Gastroesophageal sphincter (tissue), 4 donors: ENCODE measurements at places on chromosomes 2 and 18.

GRCh38 chr18:43049021-43049420 lies 66.5 kb downstream of the RIT2 start:
- no peaks in the 10 kb centered on the region for H3K36me3 ChIP-seq
- peak; percentile 69 for ATAC-seq
- no peak overlapping the region for H3K4me3 ChIP-seq
- H3K4me1 ChIP-seq = no peaks in the 10 kb centered on the region
- H3K27me3 ChIP-seq = no peaks in the 10 kb centered on the region

DNA sequence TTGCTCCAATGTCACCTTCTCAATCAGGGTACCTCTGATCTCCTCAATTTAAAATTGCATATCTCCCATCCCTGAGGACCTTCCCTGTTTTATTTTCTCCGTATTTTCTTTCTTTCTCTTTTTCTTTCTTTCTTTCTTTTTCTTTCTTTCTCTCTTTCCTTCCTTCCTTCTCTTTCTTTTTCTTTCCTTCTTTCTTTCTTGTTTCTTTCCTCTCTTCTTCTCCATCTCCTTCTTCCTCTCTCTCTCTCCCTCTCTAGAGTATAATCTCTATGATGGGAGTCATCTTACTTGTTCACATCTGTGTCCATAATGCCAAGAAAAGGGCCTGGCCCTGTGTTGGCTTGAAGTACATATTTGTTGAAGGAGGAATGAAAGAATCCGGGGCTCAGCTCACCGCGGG lies 21.3 kb upstream of the SIX2 start:
- H3K4me3 ChIP-seq = no peak overlapping the region
- no peak for ATAC-seq
- no peaks in the 10 kb centered on the region for H3K36me3 ChIP-seq
- no peaks in the 10 kb centered on the region for H3K4me1 ChIP-seq

- H3K36me3 ChIP-seq = peaks cover 8% of the 10 kb centered on the region
- no peaks in the 10 kb centered on the region for H3K27me3 ChIP-seq
- H3K27ac ChIP-seq = no peak overlapping the region
- H3K4me1 ChIP-seq = no peaks in the 10 kb centered on the region
- no peak for ATAC-seq
These were observed 114.2 kb downstream of the SPIRE1 start for GRCh38 chr18:12543697-12544096.

- H3K36me3 ChIP-seq = no peaks in the 10 kb centered on the region
- no peaks in the 10 kb centered on the region for H3K4me1 ChIP-seq
- no peak overlapping the region for H3K4me3 ChIP-seq
These were observed 164.2 kb downstream of the C1D start for GRCh38 chr2:67898595-67898994.

DNA sequence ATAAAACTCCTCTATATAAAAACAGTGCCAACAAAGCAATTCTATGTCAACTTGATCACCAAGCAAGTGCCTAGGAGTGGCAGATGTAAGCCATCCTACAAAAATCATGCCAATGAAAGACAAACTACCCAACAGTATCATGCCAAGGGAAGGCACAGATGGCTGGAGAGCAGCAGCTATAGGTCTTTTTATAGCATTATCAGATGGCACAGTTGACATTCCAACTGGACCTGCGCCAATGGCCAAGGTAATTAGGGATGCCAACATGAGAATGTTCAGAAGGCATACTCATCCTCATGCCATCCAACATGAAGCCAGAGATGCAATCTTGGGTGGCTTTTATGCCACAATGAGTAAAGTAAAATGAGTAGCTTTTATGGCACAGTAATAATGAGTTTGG lies 237.3 kb downstream of the OTX1 start:
- no peaks in the 10 kb centered on the region for H3K27me3 ChIP-seq
- ATAC-seq = no peak
- no peak overlapping the region for H3K4me3 ChIP-seq
- H3K4me1 ChIP-seq = no peaks in the 10 kb centered on the region
- H3K27ac ChIP-seq = no peak overlapping the region

GRCh38 chr18:62335494-62335893 lies 10.4 kb downstream of the TNFRSF11A start:
- peaks cover 5% of the 10 kb centered on the region for H3K4me1 ChIP-seq
- no peaks in the 10 kb centered on the region for H3K36me3 ChIP-seq
- H3K27me3 ChIP-seq = peaks cover 39% of the 10 kb centered on the region
- no peak overlapping the region for H3K27ac ChIP-seq

GRCh38 chr18:13522256-13522655 lies 204.1 kb downstream of the FAM210A start:
- peaks cover 7% of the 10 kb centered on the region for H3K4me1 ChIP-seq
- no peak overlapping the region for H3K27ac ChIP-seq
- H3K36me3 ChIP-seq = peaks cover 2% of the 10 kb centered on the region
- H3K4me3 ChIP-seq = no peak overlapping the region
- ATAC-seq = no peak

DNA sequence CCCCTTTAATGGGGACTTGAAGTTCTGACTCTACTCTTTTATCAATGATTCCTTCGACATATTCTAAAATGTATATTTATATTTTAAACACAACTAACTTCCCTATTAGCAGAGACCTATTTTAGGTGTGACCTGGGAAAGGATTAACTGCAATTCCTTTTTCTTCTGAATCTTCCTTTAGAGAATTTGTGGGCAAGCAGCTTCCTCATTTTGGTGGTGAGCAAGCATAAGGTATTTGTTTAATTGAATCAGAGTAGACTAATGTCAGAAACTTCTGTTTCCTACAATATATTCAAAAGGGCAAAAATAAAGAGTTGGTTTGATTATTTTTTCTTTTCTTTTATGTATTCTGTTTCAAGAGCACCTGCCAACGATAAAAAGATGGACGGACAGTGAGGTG lies 237.0 kb downstream of the IKZF2 start:
- H3K36me3 ChIP-seq = no peaks in the 10 kb centered on the region
- ATAC-seq = no peak
- no peak overlapping the region for H3K27ac ChIP-seq
- no peak overlapping the region for H3K4me3 ChIP-seq
- H3K4me1 ChIP-seq = no peaks in the 10 kb centered on the region
- H3K27me3 ChIP-seq = no peaks in the 10 kb centered on the region

GRCh38 chr18:59916746-59917145 lies 16.9 kb downstream of the PMAIP1 start:
- no peak for ATAC-seq
- H3K36me3 ChIP-seq = no peaks in the 10 kb centered on the region
- no peak overlapping the region for H3K4me3 ChIP-seq
- no peak overlapping the region for H3K27ac ChIP-seq

GRCh38 chr2:19476327-19476726 lies 117.9 kb upstream of the OSR1 start:
- H3K36me3 ChIP-seq = no peaks in the 10 kb centered on the region
- no peak for ATAC-seq
- H3K27ac ChIP-seq = no peak overlapping the region
- H3K4me1 ChIP-seq = no peaks in the 10 kb centered on the region

DNA sequence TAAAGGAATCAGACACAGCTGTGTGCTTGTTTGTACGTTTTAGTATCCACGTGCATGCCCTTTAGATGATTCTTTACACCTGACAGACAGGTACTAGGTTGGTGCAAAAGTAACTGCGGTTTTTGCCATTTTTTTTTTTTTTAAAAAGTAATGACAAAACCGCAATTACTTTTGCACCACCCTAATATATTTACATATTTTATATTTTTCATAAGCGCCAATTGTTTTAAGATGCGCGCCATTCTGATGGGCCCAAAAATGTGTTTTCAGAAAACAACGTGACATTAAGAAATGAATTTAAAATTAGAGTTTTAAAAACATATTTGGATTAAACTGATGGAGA lies 972 bp upstream of the COBLL1 start:
- ATAC-seq = no peak
- no peaks in the 10 kb centered on the region for H3K36me3 ChIP-seq
- H3K4me3 ChIP-seq = no peak overlapping the region
- no peaks in the 10 kb centered on the region for H3K4me1 ChIP-seq
- H3K27me3 ChIP-seq = no peaks in the 10 kb centered on the region

GRCh38 chr2:68775272-68775842 lies 40.7 kb downstream of the ARHGAP25 start:
- H3K4me3 ChIP-seq = no peak overlapping the region
- H3K27ac ChIP-seq = peak overlapping the region; percentile 68
- H3K36me3 ChIP-seq = no peaks in the 10 kb centered on the region
- H3K27me3 ChIP-seq = no peaks in the 10 kb centered on the region

DNA sequence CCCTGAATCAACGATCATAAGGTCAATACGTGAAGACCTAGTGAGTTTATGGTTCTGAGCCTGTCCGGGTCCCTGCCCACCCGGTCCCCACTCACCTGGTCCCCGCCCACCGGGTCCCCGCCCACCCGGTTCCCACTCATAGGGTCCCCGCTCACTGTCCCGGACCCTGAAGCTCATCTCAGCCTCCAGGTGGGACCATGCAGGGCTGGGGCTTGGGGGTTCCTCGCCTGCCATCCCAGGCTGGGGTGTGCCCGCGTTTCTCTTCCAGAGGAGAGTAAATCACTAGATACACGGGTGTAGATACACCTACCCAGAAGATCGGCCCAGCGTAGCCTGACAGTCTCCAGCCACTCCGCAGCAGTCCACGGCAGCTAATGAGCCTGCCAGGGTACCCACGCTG lies 131.5 kb downstream of the MBP start:
- no peak overlapping the region for H3K4me3 ChIP-seq
- H3K36me3 ChIP-seq = no peaks in the 10 kb centered on the region
- peak overlapping the region; percentile 17 for H3K27ac ChIP-seq
- peaks cover 7% of the 10 kb centered on the region for H3K27me3 ChIP-seq
- ATAC-seq = peak; percentile 28

- ATAC-seq = no peak
- no peak overlapping the region for H3K27ac ChIP-seq
- H3K27me3 ChIP-seq = no peaks in the 10 kb centered on the region
- H3K4me1 ChIP-seq = no peaks in the 10 kb centered on the region
These were observed 64.1 kb upstream of the ADAM23 start for GRCh38 chr2:206379266-206379665.

- H3K4me1 ChIP-seq = peaks cover 17% of the 10 kb centered on the region
- no peak overlapping the region for H3K4me3 ChIP-seq
- ATAC-seq = peak; percentile 69
- H3K36me3 ChIP-seq = no peaks in the 10 kb centered on the region
- H3K27ac ChIP-seq = peak overlapping the region; percentile 26
These were observed 97.8 kb downstream of the B3GNT2 start for GRCh38 chr2:62293490-62294271.

- H3K27ac ChIP-seq = no peak overlapping the region
- no peaks in the 10 kb centered on the region for H3K27me3 ChIP-seq
- no peak for ATAC-seq
- no peaks in the 10 kb centered on the region for H3K36me3 ChIP-seq
- no peak overlapping the region for H3K4me3 ChIP-seq
These were observed 11.6 kb upstream of the CASP10 start for GRCh38 chr2:201171259-201171814.

DNA sequence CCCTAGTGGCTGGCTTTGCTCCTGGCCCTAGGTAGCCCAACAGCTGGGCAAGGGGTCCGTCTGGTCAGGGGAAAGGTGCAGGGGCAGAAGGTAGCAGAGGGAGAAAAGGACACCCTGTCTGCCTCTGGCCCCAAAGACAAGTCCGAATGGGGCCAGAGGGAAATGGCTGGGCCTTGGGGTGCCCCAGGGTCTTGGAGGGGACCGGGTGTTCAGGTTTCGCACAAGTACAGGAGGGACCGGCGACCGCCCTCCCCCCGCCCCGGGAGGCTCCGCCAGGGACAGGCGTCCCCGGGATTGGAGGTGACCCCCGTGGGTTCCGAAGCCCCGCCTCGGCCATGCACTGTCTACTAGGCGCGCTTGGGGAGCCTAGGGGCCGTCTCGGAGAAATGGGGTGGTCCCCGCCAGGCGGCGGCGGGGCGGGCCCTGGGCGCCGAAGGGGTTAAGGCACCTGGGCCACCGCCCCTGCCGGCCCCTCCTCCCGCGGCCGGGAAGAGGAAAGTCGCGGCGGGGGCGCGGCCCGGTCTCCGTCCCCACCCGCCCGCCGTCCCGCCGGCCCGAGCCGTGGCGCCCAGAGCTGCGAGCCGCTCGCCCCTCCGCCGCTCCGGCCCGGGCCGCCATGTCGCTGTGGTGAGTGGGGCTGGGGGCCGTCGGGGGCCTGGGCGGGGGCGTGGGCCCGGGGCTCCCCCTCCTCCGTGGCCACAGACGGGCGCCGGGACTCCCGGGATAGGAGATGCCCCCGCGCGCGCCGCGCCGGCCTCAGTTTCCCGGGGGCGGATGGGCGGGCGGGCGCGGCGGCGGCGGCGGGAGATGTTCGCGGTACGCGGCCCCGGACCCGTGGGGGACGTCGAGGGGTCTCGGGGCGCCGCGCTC lies at the start of gene B3GNT7:
TSS of gene B3GNT7 (plus strand) at position 523 of the 870 bp plus-strand sequence. CDS start at position 617, 94 bp downstream.
- H3K4me1 ChIP-seq = no peaks in the 10 kb centered on the region
- ATAC-seq = peak; percentile 8
- peak within 1 kb of the TSS; percentile 6 for H3K4me3 ChIP-seq
- H3K27me3 ChIP-seq = peaks cover 49% of the 10 kb centered on the region
- H3K36me3 ChIP-seq = no peaks in the 10 kb centered on the region

DNA sequence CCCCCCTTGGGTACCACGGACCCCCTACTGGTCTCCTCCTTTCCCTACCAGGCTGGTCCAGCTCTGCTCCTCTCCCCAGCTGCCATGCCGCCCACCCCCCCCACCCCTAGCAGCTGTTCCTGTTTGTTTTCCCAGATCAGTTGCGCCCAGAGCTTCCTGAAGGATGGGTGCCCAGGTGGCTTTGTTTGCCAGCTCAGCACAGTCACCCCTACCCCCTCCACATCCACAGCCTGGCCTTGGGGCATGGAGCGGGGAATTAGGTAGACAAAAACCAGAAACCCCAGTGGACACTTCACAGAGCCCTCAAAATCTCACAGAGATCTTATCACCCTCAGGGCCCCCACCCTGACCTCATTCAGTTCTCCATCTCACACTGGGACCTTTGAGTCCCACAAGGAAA lies 3.7 kb upstream of the CRYBA2 start:
- H3K4me3 ChIP-seq = no peak overlapping the region
- H3K27me3 ChIP-seq = peaks cover 98% of the 10 kb centered on the region
- H3K36me3 ChIP-seq = no peaks in the 10 kb centered on the region
- H3K27ac ChIP-seq = no peak overlapping the region

- ATAC-seq = no peak
- no peak overlapping the region for H3K4me3 ChIP-seq
- no peaks in the 10 kb centered on the region for H3K27me3 ChIP-seq
- H3K4me1 ChIP-seq = no peaks in the 10 kb centered on the region
- H3K36me3 ChIP-seq = no peaks in the 10 kb centered on the region
These were observed 40.2 kb upstream of the SKA1 start for GRCh38 chr18:50334546-50335152.

GRCh38 chr18:73979742-73980141 lies 167.9 kb downstream of the FBXO15 start:
- no peak overlapping the region for H3K27ac ChIP-seq
- H3K27me3 ChIP-seq = no peaks in the 10 kb centered on the region
- no peak overlapping the region for H3K4me3 ChIP-seq
